Ascending aorta (tissue), 2 donors: ENCODE measurements at places on chromosomes 6 and 20.

GRCh38 chr6:107787589-107787960 is 36.5 kb downstream of the SCML4 start:
- DNase-seq: no peak

DNA sequence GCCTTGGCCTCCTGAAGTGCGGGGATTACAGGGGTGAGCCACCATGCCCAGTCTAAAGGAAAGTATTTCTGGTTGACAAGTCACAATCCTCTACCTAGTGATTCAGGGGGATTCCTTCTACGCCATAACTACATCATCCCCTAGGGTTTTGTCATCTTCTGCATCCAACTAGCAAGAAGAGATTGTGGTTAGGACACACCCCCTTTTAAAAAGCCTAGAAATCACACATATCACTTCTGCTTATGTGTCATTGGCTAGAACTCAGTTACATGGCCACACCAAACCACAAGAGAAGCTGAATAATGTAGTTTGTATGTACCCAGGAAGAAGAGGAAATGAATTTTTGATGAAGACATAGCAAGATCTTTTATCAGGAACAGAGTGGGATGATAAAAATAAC is 14.7 kb upstream of the CHD6 start:
- no peak for DNase-seq

GRCh38 chr20:13296070-13296469 is 75.0 kb downstream of the ISM1 start:
- DNase-seq: no peak

DNA sequence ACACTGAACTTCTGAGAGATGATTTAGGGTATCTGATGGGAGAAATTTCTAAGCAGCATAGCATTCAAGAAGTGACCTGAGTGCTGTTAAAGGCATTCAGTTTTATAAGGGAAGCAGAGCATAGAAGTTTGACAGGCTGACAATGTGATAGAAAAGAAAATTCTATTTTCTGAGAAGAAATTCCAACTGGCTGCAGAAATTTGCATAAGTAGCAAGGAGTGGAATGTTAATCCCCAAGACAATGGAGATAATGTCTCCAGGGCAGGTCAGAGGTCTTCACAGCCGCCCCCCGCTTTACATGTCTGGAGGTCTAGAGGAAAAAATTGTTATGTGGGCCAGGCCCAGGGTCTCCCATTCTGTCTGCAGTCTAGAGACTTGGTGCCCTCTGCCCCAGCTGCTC is 1361.8 kb upstream of the EYS start:
- no peak for DNase-seq

DNA sequence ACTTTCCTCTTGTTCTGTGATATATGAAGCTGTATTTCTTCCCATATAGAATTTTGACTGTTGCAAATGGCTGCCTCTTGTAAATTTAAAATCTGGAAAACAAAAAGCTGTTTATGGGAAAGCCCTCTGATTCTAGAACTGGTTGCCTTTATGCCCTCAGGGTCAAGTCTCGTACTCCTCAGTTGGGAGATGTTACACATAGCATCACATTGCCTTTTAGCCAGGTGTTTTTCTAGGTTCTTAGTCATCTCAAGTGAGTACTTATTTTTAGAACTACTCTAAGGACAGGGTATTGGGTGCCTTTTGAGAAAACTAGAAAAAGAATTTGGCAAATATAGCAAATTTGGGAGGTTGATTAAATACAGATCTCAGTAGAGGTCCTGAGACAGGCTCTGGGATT is 58.5 kb downstream of the ANKS1A start:
- DNase-seq: no peak

GRCh38 chr20:25012616-25013189 is 20.2 kb upstream of the APMAP start:
- DNase-seq: no peak

DNA sequence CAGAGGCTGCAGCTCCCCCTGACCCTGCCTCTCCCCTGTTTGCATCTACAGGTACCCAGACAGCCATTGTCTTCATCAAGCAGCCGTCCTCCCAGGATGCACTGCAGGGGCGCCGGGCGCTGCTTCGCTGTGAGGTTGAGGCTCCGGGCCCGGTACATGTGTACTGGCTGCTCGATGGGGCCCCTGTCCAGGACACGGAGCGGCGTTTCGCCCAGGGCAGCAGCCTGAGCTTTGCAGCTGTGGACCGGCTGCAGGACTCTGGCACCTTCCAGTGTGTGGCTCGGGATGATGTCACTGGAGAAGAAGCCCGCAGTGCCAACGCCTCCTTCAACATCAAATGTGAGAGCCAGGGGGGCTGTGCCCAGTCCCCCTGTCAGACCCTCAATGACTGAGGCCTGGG is 42.1 kb upstream of the SRF start:
- no peak for DNase-seq

DNA sequence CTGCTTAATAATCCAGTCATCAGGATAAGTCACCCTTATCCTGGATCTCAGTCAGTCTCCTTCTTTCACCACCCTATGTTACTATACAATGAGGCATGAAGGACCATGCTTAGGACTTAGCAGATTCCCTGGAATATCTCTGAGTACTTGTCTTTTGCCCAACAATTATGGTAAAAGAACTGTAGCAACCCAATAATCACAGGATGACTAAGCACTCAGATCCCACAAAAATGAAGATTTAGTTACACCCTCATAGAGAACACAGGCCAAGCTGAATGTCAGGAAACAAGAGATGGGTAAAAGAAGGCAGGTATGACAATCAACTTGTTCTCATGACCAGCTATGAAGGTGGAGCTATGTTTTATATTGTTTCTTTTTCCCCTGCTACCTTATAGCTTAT is 91.4 kb downstream of the EDN1 start:
- DNase-seq: no peak

- no peak for DNase-seq
Measured at GRCh38 chr6:117481926-117482239, 591 bp upstream of the DCBLD1 start.

DNA sequence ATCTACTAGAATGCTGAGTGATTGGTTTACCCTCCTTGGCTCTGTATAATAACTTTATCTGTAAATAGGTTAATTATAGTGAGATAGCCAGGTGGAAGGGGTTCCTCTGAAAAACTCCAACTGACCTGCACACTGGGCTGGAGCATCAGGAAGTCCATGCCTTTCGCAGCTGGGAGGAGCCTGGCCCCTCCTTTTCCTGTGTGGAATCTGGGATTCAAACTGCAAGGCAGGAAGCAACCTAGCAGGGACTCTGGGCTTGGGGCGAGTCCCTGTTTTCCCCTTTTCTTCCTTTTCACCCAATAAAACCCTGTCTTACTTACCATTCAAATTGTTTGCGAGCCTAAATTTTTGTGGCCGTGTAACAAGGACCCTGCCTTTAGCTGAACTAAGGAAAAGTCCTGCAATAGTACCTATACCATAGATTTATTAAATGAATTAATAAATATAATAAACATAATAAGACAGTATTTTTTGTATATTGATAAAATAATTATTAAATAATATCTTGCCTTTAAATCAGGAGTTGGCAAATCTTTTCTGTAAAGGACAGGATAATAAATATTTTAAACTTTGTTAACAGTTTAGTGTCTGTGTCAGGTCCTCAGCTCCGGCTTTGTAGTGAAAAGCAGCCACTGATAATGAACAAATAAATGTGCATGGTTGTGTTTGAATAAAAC is 406.2 kb upstream of the MMS22L start:
- DNase-seq: no peak

DNA sequence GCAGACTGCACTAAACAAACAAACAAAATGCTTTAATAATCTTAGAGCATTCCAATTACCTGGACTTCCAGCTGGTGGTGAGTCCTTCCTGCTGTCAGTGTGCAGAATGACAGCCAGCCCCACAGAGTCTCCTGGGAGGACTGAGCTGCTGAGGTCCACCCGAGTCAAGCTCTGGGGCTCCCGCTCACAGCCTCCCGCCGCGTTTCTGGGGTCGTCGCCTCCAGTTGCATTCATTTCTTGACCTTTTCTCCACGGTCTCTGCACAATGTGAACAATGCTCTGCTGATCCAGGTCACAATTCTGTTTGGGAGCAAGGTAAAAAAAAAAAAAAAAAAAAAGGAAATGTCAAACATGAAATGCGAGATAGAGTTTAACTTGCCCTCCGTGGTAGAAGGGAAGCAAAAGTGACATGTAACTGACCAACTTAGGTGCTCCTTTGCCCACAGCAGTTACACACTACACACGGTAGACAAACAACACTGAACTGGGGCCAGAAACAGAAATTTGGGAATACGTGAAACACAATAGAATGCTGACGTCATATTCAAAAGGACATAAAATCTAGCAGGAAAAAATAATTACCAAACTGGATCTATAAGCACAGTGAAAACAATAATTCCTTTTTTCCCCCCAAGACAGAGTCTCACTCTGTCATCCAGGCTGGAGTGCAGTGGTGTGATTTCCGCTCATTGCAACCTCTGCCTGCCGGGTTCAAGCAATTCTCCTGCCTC is 464.9 kb downstream of the PRKN start:
- no peak for DNase-seq

DNA sequence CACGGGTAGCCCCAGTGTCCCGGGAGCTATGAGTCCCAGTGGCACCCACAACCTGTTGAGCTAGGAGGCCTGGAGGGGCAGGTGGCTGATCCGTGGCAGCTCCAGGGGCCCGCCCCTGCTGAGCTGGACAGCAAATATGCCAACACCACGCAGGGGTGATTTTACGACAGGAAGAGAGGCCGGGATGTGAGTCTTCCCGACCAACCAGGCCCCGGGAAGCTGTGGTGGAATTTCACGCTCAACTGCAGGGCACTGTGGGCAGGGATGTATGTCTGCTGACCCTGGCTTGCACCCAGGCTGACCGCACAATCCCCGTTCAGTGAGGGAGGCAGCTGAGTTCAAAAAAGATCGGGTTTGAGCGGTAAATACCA is 183.9 kb downstream of the ERMARD start:
- DNase-seq: no peak

GRCh38 chr6:45901767-45902650 is 113.7 kb downstream of the CLIC5 start:
- no peak for DNase-seq

DNA sequence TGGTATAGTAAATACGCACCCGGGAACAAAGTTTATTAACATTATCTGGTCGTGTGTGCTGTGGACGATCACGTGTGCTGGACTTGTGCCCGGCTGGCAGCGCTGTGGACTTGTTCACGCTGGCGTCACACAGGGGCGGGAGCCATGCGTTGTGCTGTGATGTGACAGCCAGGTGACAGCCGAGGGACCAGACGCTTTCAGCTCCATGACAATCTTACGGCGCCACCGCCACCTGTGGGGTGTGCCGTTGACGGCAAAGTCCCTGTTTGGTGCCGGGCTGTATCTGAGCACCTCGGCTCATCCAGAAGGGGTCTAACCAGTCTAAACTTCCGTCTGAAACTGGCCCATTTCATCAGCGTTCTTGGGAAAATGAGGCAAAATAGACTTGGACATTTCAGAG is 25.2 kb downstream of the DLL1 start:
- DNase-seq: no peak

- no peak for DNase-seq
Measured at GRCh38 chr20:48448666-48449600, 378.9 kb downstream of the PREX1 start.

DNA sequence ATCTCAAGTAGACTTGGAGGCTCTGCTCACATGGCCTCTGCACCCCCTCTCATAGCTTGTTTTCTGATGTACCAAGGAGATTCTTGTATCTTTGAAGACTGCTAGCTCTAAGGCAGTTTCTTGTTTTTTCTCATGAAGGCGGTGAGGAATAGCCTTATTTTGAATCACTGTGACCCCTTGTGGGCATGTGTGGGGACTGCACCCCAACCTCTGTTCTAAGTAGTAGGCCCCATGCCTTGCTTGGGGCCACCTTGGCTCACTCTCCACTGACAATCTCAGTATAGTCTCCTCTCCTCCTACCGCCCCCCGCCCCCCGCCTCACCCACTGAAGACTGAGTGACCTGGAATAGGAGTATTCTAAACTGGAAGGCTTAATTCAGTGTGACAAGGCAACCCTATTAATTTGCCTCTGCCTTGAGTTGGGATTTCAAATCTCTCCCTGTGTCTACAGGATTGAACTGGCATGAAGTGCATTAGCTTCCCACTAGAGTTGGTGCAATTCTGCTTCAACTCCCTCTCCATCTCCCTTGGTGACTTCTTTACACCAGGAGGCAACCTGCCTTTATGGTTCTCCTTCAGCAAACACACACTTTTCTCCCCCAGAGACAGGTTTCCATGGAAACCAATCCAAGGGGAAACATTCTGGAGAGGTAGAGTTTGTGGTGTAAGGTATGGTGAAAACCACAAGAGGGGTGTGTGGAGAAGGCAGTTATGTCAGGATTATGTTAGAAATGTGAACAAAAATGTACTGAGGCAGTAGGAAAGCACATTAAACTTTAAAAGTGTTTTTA is 75.4 kb upstream of the ECI2 start:
- DNase-seq: no peak

DNA sequence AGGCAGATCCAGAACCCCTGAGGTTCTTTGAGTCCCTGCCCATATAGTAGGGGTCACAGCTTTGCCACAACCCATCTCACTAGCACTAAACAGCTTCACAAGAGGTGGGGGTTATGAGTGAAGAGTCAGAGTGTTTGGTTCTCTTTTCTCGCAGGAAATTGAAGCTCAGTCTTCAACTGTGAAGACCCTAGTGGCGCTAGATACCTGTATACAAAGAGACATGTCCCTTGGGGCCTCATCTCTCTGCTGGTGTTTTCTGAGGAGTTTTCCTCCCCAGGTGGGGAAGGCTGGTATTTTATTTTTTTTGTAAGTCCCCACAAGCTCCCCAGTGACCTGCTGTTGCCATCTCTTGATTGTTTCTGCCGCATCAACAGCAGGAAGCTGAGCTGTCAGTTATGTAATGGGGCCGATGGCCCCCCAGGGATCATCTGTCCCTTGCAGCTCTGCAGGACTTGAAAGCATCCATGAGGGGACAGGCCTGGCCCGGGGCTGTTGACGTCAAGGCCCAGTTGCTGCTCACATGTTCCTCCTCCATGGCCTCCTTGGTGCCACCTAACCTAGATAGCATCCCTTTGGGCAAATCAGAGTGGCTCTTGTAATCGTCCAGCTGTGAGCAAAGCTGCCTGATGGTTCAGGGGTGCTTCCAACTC is 23.1 kb downstream of the STK35 start:
- DNase-seq: no peak

DNA sequence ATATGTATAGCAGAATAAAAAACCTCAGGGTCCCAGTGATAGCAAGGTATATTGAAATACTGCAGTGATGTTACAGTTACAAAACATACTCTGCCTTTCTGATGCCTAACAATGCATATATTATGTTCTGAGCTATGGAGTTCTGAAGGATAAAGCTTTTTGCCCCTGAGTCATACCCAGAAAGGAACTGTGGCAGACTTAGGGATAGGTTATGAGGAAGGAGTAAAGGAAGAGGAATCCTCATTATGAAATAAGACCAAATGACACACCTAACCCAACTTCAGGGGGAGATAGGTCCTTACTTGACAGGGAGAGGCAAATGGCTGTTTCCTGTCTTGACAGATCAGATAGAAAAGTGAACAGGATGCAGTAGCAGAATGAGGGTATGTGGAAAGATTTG is 940.6 kb upstream of the FLRT3 start:
- no peak for DNase-seq

DNA sequence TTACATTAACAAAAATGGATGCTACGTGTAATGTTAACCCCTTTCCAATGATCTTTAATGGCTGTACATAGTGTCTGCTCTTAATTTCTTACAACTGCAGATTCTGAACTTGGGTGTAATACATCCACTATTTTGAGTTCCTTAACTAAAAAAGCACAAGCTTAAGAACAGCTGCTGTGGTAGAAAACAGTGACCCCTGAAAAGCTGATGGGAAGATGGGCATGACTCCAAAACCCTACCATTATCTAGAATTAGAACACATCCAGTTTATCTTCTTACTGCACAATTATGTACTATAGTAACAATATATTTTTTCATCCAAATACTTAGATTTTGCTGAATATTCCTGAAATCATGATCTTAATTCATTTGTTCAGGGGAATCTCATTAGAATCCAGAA is 49.3 kb downstream of the LYRM4 start:
- DNase-seq: no peak
